ENCODE measurements at places on chromosomes 1 and 21.

DNA sequence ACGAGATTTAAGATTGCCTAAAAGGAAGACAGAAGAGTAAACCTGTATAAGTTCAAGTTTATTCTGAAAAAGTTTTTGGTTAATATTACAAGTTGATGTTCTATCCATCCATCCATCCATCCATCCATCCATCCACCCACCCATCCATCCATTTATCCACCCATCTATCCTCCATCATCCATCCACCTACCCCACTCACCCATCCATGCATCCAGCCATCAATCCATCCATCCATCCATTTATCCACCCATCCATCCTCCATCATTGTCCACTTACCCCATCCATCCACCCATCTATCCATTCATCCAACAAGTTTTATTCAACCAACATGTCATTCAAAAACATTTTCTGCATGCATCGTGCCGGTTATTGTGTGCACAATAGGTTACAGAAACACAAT is 89.3 kb downstream of the ZBTB18 start:
- no peak for DNase-seq

DNA sequence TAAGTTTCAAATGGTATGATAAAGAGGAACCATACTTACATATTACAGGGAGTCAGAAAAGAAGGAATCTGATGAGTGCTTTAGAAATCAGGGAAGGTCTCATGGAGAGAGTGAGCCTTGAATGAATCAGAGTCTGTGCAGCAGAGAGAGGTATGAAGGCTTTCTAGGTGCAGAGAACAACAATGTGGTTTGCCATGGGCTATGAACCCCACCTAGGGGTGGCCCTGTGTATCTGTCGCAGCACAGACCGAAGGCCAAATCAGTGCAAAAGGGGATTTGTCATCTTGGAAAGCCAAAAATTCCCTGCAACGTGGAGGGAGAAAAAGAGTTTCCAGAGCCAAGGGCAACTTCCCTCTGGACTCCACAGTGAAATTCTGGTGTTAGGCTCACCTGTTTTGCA is 3.5 kb downstream of the PAPPA2 start:
- no peak for DNase-seq

- peak; percentile 41 for DNase-seq
Measured at GRCh38 chr1:225809842-225810578, at the start of gene EPHX1. Gene EPHX1, plus strand, starts transcription at chr1:225810124. Its CDS starts 18,606 bp downstream, at chr1:225828730.

GRCh38 chr1:208536212-208536611 is 292.0 kb upstream of the PLXNA2 start:
- no peak for DNase-seq

- no peak for DNase-seq
Measured at GRCh38 chr1:200670242-200671118, 773 bp upstream of the DDX59 start.

GRCh38 chr1:1861339-1861730 is 29.6 kb downstream of the GNB1 start:
- no peak for DNase-seq

- no peak for DNase-seq
Measured at GRCh38 chr1:9425859-9426258, 113.4 kb upstream of the SLC25A33 start.

GRCh38 chr1:56025942-56026341 is 553.4 kb downstream of the PLPP3 start:
- DNase-seq, result no peak

DNA sequence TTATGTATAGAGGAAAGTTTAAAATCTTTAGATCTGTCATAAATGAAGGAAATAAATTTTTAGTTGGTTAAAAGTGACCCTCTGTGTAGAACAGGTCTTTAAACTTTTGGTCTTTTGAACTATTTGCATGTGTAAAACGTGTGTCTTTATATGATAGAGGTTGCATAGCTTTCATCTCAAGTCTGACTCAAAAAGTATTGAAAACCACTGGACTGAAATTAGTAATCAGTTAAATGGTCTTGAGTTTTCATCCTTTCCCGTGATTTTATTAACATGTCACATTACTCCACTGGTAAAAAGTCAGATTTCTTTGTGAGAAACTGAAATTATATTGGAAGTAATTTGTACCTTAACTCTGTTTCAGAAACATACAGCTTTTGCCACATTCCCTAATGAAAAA is 1.8 kb downstream of the RNPC3 start:
- no peak for DNase-seq

- no peak for DNase-seq
Measured at GRCh38 chr1:24963099-24963872, 33.2 kb upstream of the RUNX3 start.

DNA sequence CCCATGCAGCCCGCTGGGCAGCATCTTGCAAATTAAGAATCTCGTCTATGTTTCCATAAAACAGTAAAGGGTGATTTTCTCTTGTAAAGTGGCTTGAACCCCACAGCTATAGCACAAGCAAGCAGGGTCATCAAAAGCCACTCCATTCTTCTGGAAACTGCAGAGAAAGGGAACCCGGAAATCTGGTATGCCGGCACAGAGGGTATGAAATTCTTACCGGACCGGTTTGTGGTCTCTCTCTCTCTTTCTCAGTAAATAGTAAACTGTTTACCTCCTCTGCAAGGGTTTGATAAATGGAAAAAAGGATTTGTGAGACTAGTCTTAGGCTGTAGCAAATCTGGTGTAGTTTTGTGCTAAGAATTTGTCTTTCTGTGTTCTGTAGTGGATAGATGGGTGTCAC is 2.7 kb upstream of the ADSS2 start:
- DNase-seq, result no peak

- no peak for DNase-seq
Measured at GRCh38 chr21:31493350-31493880, 149.4 kb upstream of the TIAM1 start.
